ENCODE measurements at places on chromosomes 4 and X. TPM values are rescaled to one million over a fixed set of nuclear protein-coding genes. Genes with fewer than 3 reads are reported as not detected.

FAM9C gene
- total RNA-seq: not detected

HGFAC gene
- total RNA-seq: not detected

GPR78 gene
- 4.6 TPM for total RNA-seq

AFF2 gene
- total RNA-seq: 0.13 TPM

DNA sequence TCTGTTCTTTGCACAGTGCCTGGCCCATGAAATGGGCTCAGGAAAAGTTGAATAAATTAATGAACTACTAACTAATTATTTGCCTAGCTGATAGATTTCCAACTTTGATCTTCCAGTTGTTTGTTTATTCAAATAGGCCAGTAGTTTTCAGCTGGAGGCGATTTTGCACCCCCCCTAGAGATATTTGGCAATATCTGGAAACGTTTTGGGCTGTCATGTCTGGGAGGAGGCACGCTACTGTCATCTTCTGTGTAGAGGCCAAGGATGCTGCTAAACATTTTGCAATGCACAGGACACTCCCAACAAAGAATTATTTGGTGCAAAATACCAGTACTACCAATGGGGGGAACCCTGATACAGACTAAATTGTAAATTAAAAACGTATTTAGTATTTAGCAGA, 81.9 kb downstream of the VCX2 start:
- DNase-seq: no peak

DNA sequence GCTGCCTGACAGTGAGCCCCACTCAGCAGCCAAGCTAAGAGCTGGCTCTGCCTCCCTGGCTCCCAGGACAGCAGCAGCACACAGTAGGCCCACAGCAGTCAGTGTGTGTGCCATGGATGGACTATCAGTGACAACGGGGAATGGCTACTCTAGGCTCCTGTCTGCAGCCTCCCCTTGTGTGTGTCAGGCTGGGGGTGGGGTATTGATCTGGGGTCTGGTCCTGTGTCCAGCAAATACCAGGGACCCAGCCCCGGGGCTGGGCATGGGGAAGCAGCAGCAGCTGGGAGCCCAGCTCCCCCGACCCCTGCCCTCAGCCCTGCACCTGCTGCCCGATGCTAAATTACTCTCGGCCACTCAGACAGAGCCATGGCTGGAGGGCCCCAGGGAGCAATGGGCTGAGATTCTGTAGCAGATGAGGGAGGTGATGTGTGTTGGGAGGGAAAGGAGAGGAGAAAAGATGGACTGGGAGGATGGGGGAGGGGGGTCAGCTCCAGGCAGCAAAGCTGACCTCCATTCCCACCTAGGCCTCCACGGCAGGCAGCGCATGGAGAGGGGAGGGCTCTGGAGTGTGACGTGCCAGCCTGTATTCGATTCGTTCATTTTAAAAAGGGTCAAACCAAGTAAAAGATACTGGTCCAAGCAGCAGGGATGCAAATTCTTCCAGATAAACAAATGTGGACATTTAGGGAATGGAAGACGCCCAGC, 61.3 kb upstream of the CRMP1 start:
- DNase-seq: no peak

DNA sequence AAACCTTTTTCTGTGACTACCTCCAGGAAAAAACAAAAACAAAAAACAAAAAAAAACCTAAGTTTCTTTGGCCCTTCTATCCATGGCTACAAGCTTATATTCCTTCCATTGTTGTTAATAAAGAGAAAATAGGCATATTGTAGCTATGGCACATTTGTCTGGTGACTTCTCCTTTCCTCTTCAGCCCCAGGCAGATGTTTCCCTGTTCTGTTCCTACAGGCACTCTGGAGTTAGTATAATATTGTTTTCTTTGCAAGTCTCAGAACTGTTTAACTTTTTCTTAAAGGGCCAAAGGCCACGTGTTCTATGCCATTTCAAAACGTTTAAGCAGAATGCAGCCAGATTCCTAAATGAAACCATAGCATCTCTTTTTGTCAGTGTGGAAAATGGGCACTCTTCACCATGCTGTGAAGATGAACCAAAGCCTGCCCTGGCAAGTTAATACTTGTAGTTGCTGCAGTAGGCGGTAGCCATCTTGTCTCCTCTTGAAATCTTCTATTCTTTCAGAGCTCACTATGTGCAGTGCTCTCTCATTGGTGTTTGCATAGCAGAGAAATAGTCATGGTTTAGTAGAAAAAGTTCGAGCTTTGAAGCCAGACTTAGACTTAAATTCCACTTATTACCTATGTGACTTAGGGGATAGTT, 44.8 kb upstream of the MTMR1 start:
- DNase-seq: no peak

DNA sequence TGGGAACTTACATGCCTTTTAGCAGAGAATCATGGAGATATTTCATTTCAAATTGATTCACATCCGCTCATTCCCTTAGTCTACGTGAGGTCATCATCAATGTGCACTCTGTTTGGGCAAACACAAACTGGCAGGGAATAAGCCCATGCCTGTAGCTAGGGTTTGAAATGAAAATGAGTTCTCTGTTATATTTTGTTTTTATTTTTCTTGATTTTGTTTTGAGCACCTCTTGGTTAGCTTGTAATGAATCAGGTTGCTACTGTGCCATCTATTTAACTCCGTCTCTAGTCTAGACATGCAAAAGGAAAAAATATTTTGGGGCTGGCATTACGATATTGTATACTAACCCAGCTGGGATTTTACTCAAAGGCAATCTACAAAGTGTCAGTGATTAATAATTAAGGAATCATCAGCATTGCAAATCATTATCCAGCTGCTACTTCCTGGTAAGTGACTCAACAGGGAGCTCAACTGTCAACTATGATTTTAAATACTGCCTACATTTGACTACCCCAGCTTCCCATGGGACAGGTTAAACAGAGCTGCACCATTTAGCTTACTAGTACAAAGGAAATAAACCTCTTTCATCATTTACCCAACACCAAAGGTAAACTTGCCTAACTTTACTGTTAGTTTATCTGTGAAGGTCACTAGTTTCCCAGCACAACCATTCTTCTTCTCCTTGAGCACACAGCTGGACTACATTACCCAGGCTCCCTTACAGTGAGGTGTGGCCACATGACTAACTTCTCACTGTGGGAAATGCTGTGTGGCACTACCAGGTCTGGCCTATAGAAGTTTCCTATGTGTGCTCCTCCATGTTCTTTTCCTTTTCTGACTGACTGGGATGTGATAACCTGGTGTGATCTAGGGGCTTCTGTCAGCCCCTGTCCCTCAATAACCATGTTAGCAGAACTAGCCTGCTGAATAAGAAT, 21.2 kb upstream of the TRPC5OS start:
- no peak for DNase-seq

GRCh38 chr4:15717657-15718416, 15.0 kb downstream of the BST1 start:
- DNase-seq: no peak

GRCh38 chr4:119271361-119272085, 50.4 kb downstream of the FABP2 start:
- no peak for DNase-seq

DNA sequence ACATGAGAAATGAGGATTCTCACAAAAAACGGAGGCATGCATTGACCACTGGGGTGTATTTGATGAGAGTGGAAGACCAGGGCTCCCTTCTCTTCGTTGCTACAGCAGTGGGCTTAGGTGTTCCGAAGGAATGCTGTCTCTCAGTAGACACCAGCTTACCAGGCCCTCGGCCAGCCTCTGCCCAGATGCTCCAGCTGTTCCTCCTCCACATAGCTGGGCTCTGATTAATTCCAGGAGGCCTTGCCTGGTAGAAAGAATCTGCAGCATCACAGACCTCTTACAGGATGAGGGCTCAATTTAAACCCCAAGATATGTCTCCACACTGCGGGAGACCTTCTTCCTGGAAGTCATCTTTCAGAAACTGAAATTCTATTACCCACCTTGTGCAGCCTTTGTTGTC, 346.6 kb upstream of the TENM3 start:
- no peak for DNase-seq

Measured in SJSA1 (cell line).